Liver (tissue), 10 donors: ENCODE measurements at places on chromosomes 5 and 9.

GRCh38 chr5:52743970-52744369 lies 43.7 kb upstream of the ITGA1 start:
- DNase-seq = no peak

GRCh38 chr9:126604059-126605055 lies 9.4 kb upstream of the LMX1B start:
- no peak for DNase-seq

GRCh38 chr9:83655433-83655832 lies 32.5 kb downstream of the IDNK start:
- DNase-seq = no peak

- no peak for DNase-seq
These were observed 15.7 kb downstream of the FAM151B start for GRCh38 chr5:80503641-80504040.

GRCh38 chr5:143898916-143899591 lies 87.1 kb downstream of the HMHB1 start:
- DNase-seq = no peak

- DNase-seq = no peak
These were observed 4.0 kb downstream of the ANKRD33B start for GRCh38 chr5:10567781-10568321.

DNA sequence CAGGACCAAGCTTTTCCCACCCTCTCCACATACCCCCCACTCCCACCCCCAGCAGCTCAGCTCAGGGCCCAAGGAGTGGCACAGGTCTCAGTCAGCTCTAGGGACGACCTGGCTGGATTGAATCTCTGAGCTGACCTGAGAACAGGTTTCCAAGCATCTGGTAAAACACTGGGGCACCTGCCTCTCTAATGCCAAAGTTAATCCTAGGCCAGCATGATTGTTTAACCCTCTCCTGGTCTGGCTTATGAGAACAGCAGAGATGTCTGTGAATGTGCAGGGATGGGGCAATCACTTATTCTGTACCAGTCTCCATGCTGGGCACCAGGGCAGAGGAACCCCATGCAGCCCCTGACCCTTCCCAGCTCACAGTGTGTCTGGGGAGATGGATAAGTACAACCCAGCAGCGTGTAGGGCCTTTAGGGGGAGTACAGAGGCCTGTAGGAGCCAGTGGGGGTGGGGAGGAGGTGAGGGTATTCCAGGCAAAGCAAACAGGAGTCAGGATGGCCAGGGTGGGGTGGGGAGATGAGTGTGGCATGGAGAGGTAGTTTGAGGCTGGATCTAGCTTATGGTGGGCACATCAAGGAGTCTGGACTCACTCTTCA lies 678 bp upstream of the KIF12 start:
- DNase-seq = no peak

DNA sequence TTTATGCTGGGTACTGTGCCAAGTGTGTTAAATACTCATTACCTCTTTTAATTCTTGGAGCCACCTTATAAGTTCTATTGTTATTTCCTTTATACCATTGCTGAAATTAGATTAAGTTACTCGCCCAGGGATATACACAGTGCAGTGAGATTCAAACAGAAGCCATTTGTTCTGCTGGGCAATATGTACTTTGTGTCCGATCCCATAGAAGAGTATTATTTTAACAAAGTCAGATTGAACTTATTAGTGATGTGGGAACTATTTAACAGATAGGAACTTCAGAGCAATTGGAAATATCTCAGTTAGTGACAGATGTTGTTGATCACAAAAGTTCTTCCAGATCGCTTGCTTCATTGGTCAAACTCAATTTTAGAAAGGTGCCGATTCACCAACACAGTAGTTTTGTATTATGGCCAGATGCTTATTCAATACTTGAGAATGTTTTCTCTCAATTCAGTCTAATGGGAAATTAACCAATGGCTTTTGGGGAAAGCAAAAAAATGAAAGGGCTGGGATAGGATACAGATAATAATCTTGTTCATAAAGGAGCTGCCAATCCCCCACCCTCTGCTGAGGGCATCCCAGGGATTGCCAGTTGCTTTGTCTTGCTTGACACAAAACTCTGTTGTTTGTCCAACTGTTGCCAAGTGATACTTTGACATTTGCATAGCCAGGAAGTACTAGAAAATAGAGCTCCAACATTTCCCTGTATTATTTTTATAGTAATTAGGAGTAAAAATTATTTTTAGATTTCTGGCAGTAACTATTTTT lies 94.8 kb upstream of the SEMA6A start:
- DNase-seq = no peak

DNA sequence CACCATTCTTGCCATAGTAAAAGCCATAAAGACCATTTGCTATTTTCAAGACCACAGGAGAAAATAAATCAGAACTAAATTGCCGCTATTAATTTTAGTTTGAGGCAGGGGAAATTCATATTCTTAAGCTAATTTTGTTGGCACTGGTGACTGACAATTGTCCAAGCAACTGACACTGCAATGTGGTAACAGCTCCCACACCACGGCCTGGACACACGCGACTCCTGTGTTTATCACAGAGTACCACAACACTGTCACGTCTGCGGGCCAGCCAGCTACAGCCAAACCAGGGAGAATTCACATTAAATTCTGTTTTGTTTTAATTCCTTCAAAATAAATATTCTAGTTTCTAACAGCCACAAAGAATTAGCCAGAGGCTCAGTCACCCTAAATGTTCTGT lies 481.9 kb downstream of the CTNND2 start:
- no peak for DNase-seq

DNA sequence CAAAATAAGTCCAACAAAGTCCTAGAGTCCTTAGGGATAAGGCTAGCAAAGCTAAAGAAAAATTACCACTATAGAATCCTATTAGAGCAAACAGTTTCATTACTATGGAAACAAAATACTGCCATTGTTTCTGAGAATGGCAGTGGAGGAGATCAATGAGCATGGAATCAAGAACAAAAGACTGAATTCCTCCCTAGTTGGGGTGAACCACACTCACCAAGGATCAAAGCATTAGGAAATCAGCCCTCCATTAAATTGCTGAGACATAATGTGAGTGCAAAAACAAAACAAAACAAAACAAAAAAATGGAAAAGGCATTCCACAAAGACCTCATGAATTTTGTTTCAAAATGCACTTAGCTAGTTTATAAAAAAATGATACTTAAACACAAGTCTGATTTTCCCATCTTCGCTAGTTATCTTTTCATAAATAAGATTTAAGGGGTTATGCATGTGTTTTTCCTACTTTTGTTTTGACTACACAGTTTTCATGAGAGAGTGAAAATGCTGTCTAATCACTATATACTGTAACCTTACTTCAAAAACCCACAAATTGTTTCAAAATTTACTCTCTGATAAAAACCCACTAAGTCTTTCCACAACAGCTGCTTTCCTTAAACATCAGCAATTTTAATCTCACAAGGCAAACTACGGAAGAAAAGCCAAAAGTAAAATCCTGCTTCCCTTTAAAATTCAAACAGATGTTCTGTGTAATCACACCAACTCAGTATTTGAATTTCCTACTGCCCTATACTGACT lies 9.7 kb downstream of the SERINC5 start:
- DNase-seq = no peak

DNA sequence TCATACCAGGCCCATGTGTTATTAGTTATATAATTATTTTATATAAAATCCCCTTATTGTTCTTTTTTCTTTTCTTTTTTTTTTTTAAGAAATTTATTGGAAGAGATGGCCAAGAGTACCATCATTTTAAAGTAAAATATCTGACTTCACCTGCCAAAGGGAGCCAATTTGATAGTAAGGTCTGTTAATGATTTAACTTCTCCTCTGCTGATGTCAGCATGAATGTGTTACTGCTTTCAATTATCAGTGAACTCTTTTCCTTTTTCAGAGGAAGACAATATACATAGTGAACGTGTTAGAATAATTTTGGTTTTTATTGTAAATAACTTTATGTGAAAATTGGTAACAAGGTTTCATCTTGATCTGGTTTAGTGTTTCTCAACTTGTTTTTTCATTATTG lies 409.6 kb downstream of the SH3GL2 start:
- DNase-seq = no peak

DNA sequence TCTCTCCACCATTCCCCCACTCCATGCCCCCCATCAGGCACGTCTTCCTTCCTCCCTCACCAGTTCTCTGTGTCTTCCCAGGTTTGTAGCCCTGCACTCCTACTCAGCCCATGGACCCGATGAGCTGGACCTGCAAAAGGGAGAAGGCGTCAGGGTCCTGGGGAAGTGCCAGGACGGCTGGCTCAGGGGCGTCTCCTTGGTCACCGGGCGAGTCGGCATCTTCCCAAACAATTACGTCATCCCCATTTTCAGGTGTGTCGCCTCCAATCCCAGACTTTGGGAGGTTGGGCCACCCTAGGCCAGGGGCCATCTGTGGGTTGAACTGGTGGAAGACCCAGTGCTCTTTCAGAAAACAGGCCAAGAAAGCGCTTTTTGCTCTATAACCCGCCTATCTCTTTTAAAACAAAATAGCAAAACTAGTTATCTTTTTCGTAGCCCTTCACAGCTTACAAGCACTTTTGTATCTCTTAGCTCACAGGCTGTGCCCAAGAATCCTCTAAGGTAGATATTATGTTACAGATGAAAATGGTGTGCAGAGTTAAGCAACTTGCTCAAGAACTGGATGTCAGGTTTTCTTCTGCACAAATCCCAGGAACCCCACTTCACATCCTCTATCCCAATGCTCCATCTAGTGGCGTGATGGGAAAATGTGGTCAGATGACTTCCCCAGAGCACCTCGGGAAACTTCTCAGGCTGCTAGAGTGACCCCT lies 56.2 kb downstream of the PLAC8L1 start:
- DNase-seq = peak; percentile 54

DNA sequence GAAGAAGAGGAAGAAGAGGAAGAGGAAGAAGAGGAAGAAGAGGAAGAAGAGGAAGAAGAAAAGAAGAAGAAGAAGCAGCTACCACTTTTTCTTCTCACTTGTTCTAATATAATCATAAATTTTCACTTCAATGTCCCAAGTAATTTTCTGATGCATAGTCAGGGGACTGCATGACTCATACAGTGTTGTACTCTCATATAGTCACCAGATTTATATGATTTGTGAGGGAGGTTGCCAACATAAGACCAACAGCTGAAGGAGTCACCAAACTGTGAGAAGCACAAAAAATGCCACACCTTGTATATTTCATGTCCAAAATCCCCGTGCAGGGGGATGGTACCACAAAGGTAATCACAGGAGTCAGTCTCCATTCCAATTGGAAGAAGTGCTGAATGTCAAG lies 32.7 kb upstream of the DMRTA1 start:
- no peak for DNase-seq

- DNase-seq = no peak
These were observed 107.6 kb upstream of the SPRY4 start for GRCh38 chr5:142432369-142432863.

- DNase-seq = no peak
These were observed 229.4 kb downstream of the SNCAIP start for GRCh38 chr5:122541388-122541787.

DNA sequence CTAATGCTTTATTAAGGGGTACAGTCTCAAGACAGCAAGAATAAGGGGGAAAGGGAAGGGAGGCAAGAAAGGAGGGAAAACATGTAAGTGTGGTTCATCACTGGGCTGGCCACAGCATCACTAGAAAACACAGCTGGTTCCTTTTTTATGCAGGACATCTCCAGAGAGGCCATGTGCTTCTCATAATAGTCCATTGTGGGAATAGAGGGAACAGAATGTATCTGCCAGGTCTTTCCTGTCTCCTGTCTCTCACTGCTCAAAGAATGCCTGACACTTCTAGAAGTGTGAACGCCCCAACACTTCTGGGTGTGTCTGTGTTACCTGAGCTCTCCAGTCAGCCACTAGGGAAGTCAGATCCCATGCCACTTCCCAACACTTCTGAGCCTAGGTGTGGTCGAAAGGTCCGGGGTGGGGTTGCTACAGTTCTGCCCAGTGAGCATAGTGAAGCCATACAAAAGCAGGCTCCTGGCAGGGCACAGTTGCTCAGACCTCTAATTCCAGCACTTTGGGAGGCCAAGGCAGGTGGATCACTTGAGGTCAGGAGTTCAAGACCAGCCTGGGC lies 255.6 kb upstream of the SLC30A5 start:
- DNase-seq = no peak

- no peak for DNase-seq
These were observed 1.4 kb downstream of the ACO1 start for GRCh38 chr9:32385885-32386283.

GRCh38 chr5:43338862-43339261 lies 25.6 kb upstream of the HMGCS1 start:
- DNase-seq = no peak

GRCh38 chr5:61162832-61163567 lies 732 bp upstream of the SMIM15 start:
- no peak for DNase-seq

- no peak for DNase-seq
These were observed 35.0 kb upstream of the UNC5A start for GRCh38 chr5:176775409-176775808.

DNA sequence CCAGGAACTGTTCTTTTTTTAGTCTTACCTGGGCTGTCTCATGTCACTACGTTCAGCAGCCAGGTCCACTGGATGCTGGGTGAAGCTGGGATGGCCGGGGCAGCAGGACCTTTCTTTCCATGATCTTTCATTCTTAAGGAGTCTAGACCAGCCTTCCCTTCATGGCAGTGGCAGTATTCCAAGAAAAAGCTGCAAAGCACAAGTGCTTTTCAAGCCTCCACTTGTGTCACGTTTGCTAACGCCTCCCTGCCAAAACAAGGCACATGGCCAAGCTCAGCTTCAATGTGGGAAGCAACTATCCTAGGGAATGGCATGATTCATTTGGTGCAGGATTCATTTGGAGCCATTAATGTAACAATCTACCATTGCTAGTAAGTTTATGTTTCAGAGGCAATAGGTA lies 94.8 kb downstream of the RCL1 start:
- no peak for DNase-seq

GRCh38 chr9:91580136-91580535 lies 156.5 kb upstream of the NFIL3 start:
- DNase-seq = no peak

- no peak for DNase-seq
These were observed 625.6 kb downstream of the RAB3C start for GRCh38 chr5:59208474-59208873.

GRCh38 chr9:34151398-34151797 lies 24.9 kb upstream of the DCAF12 start:
- DNase-seq = peak; percentile 50

GRCh38 chr5:145050181-145050580 lies 785.0 kb downstream of the PRELID2 start:
- DNase-seq = no peak

GRCh38 chr5:141947316-141947715 lies 10.7 kb downstream of the PCDH12 start:
- no peak for DNase-seq

DNA sequence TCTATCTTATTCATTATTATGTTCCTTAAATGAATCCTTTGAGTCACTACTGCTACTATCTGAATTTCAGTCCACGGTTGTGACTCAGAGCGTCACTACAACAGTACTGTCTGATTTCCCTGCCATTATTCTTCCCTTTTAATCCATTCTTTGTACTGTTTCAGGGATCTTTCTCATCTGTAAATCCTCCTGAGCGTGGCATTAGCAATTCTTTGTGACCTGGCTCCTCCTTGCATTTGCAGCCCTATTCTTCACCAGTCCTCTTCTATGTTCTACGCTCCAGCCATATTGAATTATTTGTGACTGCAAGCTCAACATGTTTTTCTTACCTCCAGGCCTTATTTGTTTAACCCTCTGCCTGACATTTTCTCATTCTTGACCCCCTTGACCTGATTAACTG lies 5.9 kb downstream of the PRPF4 start:
- DNase-seq = no peak

- DNase-seq = no peak
These were observed 35.9 kb downstream of the MAMDC2 start for GRCh38 chr9:70079417-70080037.
